ENCODE measurements at places on chromosomes 12 and 14. TPM values are rescaled to one million over a fixed set of nuclear protein-coding genes. Genes with fewer than 3 reads are reported as not detected.

ANO4 gene
- total RNA-seq: not detected

PLXNC1 gene
- total RNA-seq: 6.9 TPM

PLEKHG3 gene
- 1.1 TPM for total RNA-seq

CCDC177 gene
- 0.05 TPM for total RNA-seq

RESF1 gene
- 47.9 TPM for total RNA-seq

BICDL1 gene
- total RNA-seq: 121 TPM

BEST3 gene
- total RNA-seq: not detected
